Naive thymus-derived CD8-positive, alpha-beta T cell (primary cell): ENCODE measurements at places on chromosomes 11 and 22. TPM values are rescaled to one million over a fixed set of nuclear protein-coding genes. Genes with fewer than 3 reads are reported as not detected.

GRCh38 chr22:29524442-29525191 is 28.9 kb downstream of the THOC5 start:
- no peak overlapping the region for H3K4me3 ChIP-seq
- H3K36me3 ChIP-seq = peaks cover 7% of the 10 kb centered on the region
- H3K27me3 ChIP-seq = no peaks in the 10 kb centered on the region
- no peaks in the 10 kb centered on the region for H3K4me1 ChIP-seq

DNA sequence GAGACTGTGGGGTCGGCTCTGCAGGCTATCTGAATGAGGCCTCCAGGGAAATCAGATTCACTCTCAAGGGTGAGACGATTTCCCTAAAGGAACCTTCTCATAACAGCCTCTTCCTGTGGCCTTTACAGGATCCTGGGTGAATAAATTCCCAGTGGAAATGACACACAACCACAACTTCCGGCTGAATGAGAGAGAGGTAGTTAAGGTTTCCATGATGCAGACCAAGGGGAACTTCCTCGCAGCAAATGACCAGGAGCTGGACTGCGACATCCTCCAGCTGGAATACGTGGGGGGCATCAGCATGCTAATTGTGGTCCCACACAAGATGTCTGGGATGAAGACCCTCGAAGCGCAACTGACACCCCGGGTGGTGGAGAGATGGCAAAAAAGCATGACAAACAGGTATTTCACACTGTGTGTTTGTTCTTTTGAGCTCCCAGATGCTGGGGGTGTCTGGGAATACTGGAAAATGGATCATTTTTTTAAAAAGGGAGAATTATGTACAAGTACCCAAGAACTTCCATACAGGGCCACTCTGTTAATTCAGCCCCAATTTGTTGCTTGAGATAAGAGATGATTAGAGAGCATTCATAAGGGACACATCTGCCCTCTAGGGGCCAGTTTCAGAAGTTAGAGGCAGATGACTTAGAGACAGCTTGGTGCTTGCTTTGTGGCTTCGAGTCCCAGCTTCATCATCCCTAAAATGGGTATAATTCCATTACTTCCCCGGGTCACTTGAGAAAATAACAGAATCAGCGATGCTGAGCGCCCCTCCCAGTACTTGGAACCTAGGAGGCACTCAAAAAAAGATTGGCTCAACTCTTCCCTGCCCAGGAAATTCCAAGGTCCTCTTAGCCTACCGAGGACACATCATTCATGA is 10.2 kb downstream of the SERPIND1 start:
- no peak overlapping the region for H3K27ac ChIP-seq
- peaks cover 3% of the 10 kb centered on the region for H3K4me1 ChIP-seq
- no peak for DNase-seq
- no peak overlapping the region for H3K4me3 ChIP-seq
- no peaks in the 10 kb centered on the region for H3K27me3 ChIP-seq

GRCh38 chr11:122998727-122999366 is 17.2 kb upstream of the BSX start:
- H3K27me3 ChIP-seq = peaks cover 21% of the 10 kb centered on the region
- no peak for DNase-seq
- no peaks in the 10 kb centered on the region for H3K4me1 ChIP-seq

GRCh38 chr11:80083531-80083951 is 642.7 kb upstream of the TENM4 start:
- no peak for DNase-seq
- no peaks in the 10 kb centered on the region for H3K36me3 ChIP-seq
- no peaks in the 10 kb centered on the region for H3K4me1 ChIP-seq
- H3K4me3 ChIP-seq = no peak overlapping the region

Gene PACS1
- 98.8 TPM for polyA plus RNA-seq

Gene SCGB1D2
- polyA plus RNA-seq = not detected

Gene OR4D9
- polyA plus RNA-seq = not detected

Gene C22orf31
- polyA plus RNA-seq = not detected

- no peaks in the 10 kb centered on the region for H3K36me3 ChIP-seq
- no peak overlapping the region for H3K27ac ChIP-seq
- no peak overlapping the region for H3K4me3 ChIP-seq
- no peak for DNase-seq
Measured at GRCh38 chr11:27296497-27296896, 66.5 kb downstream of the CCDC34 start.

DNA sequence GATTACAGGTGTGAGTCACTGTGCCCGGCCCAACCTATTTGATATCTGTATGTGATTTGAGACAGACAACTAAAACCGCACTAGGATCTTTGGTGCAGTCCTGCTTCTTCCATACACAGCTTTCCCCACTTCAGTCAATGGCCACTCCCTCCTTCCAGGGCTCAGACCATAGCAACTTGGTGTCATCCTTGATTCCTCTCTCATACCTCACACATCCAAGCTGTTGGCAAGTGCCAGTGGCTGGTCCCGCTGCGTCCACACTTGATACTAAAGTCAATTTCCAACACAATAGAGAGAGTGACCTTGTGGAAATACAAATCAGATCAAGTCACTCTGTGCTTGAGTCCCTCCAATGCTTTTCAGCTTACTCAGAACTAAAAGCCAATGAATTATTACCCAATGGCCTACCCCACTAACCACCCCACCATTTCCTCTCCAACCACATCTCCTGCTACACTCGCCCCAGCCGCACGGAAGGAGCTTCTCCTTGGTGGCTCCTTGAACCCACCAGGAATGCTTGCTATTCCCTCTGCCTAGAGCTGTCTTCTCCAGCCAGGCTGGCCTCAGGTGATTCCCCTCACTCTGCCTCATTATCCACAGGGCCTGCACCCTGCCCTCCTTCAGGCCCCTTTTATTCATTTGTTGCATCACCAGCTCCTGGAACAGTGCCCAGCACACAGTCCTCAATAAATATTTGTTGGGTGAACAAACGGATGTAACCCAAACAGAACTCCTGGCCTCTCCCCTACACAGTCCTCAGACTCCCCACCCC is 12.9 kb downstream of the ABTB2 start:
- no peak overlapping the region for H3K4me3 ChIP-seq
- H3K4me1 ChIP-seq = peaks cover 3% of the 10 kb centered on the region
- no peaks in the 10 kb centered on the region for H3K36me3 ChIP-seq
- DNase-seq = no peak
- no peak overlapping the region for H3K27ac ChIP-seq
- peaks cover 2% of the 10 kb centered on the region for H3K27me3 ChIP-seq

- no peaks in the 10 kb centered on the region for H3K4me1 ChIP-seq
- no peak overlapping the region for H3K27ac ChIP-seq
- H3K27me3 ChIP-seq = peaks cover 4% of the 10 kb centered on the region
- H3K4me3 ChIP-seq = no peak overlapping the region
- no peak for DNase-seq
Measured at GRCh38 chr11:27209562-27210005, 153.4 kb downstream of the CCDC34 start.

Gene PGA5
- polyA plus RNA-seq = not detected

Gene LRRN4CL
- polyA plus RNA-seq = not detected

DNA sequence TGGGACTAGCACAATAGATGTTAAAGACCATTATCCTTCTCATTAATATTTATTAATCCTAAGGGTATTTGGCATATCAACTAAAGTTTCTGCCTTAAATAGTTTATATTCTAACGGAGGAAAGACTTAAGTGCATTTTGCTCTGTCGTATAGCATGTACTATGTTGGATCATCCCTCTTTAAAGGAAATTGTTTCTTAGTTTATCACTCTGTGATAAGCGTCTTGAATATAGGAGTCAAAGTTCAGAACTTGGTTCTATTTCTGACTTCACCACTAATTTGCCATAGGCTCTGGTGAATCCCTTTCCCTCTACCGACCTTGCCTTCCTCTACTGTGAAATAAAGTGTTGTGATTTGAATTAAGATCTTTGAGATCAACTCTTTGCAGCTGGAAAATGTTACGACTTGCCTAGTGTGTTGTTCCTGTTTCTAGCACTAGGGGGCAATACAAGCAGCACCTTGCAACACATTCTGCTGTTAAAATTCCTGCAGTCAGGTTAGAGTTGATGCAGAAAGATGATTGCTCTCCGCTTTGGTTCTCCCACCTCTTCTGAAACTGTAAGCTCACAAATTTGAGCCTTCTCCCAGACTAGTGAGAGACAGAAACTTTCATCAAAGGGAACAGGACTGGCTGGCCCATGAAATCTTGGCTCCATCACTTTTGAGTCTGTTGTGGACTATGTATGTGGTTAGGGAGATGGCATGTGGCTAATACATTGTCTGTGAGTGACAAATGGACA is 27.8 kb upstream of the ZNRF3 start:
- DNase-seq = peak; percentile 70
- H3K4me3 ChIP-seq = no peak overlapping the region
- no peak overlapping the region for H3K27ac ChIP-seq
- H3K36me3 ChIP-seq = no peaks in the 10 kb centered on the region
- H3K4me1 ChIP-seq = no peaks in the 10 kb centered on the region

GRCh38 chr11:2198621-2199365 is 27.2 kb upstream of the TH start:
- no peaks in the 10 kb centered on the region for H3K36me3 ChIP-seq
- H3K4me1 ChIP-seq = peaks cover 14% of the 10 kb centered on the region
- H3K27ac ChIP-seq = no peak overlapping the region
- H3K4me3 ChIP-seq = no peak overlapping the region
- H3K27me3 ChIP-seq = peaks cover 3% of the 10 kb centered on the region

Gene HPX
- polyA plus RNA-seq = not detected

Gene OR8D4
- not detected for polyA plus RNA-seq

DNA sequence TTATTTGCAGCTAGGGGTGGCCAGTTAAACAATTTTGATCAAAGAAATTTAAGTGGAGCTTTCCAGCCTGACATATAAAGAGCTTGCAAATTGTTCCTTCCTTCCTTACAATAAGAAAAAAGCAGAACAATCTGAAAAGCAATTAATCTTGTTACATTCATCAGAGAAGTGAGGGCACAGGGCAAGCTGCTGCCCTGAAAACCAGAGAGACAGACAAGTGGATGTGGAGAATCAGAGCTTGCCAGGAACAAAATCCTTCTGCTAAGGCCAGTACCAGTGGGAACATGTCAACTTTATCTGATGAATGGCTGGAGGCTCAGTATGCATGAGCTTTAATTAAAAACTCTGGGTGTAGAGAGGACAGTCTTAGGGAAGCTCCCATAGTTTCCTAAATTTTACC is 8.8 kb downstream of the CCDC179 start:
- H3K4me3 ChIP-seq = no peak overlapping the region
- no peak for DNase-seq
- peaks cover 6% of the 10 kb centered on the region for H3K36me3 ChIP-seq

DNA sequence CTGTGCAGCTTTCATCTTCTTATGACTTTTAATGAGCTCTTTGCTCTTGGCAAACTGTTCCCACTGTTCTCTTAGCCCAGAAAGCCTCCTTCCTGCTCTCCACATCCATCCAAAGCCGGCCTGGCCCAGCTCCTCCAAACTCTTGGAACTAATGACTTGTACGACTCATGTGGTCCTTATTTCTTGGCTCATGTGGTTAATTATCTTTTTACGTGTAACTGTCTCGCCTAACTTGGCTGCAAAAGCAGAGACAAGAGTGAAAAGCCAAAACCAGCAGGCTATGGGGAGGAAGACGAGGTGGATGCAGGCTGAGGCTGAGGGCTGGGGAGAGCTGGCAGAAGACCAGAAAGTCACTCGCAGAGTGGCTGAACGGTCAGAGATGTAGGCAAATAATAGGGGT is 5.5 kb downstream of the CSNK2A3 start:
- H3K36me3 ChIP-seq = no peaks in the 10 kb centered on the region
- H3K4me1 ChIP-seq = no peaks in the 10 kb centered on the region
- peaks cover 15% of the 10 kb centered on the region for H3K27me3 ChIP-seq
- no peak overlapping the region for H3K4me3 ChIP-seq

Gene NUP98
- polyA plus RNA-seq = 44.9 TPM

DNA sequence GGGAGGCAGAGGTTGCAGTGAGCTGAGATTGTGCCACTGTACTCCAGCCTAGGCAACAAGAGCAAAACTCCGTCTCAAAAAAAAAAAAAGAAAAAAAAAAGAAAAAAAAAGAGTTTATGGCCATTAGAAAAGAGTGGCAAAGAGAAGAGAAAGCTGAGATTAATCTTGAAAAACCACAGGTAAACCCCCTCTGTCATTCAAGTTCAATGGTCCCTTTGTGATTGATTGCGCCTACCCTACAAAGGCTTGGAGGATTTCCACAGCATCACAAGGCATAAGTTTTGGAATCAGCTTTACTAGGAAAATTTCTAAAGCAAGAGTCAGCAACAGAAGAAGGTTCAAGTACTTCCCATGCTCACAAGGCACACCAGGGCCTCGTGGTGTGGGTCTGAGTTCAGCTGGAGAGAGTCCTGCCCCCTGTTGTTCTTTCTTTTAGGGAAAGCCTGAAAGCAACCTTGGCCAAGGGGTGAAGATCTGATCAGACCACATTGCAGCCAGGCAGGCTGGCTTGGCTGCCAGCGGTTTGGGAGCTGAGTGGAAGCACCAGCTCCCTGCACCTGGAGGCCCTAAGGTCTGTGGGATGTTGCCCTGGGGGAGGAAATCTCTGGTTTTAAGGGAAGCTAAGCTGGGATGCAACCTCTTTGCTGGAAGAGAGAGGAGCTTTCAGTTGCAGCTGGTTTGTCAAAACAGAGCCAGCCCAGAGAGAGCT is 41.8 kb downstream of the SLN start:
- H3K27ac ChIP-seq = no peak overlapping the region
- H3K4me1 ChIP-seq = no peaks in the 10 kb centered on the region
- no peak for DNase-seq
- no peaks in the 10 kb centered on the region for H3K36me3 ChIP-seq

DNA sequence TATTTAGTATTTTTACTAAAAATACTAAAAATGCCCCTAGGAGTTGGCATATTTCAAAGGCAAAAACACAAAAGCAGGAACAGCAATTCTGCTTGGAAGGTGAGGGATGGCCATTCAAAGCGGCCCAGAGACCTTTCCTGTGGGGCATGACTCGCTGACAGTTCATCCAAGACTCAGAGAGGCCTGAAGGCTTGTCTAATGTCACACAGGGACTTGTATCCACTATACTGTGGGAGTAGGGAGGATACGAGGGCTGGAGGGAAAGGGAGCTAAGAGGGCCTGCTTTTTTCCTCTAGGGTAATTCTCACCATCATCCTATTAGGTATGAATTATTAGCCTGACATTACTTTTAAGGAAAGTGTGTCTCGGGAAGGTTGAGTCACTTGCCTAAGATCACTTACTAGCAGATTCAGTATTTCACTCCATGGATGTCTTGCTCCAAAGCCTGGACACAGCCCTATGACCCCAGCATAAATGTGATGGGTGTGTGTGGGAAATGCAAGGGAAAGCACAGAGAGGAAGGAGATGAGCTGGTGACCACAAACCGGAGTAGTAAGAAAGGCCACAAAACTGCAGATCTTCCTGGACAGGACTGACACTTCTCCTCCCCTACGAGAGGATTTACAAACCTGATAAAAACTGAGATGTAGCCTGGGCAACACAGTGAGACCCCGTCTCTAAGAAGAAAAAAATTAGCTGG is 16.7 kb upstream of the UCP3 start:
- H3K4me3 ChIP-seq = no peak overlapping the region
- peaks cover 15% of the 10 kb centered on the region for H3K4me1 ChIP-seq
- DNase-seq = no peak
- H3K27me3 ChIP-seq = no peaks in the 10 kb centered on the region
- H3K36me3 ChIP-seq = peaks cover 19% of the 10 kb centered on the region

- no peaks in the 10 kb centered on the region for H3K27me3 ChIP-seq
- no peaks in the 10 kb centered on the region for H3K36me3 ChIP-seq
- H3K27ac ChIP-seq = no peak overlapping the region
Measured at GRCh38 chr11:1349327-1350041, 40.1 kb upstream of the TOLLIP start.
